H7 (cell line): ENCODE measurements at places on chromosomes 5 and 9. TPM values are rescaled to one million over a fixed set of nuclear protein-coding genes. Genes with fewer than 3 reads are reported as not detected.

The SLCO6A1 gene
- 0.11 TPM in 1 of 2 replicates, not detected in the other for total RNA-seq

The ROPN1L gene
- 0.26 TPM in 1 of 2 replicates, not detected in the other for total RNA-seq

The GRIN3A gene
- total RNA-seq: 0.04 TPM in 1 of 2 replicates, not detected in the other

The TLX3 gene
- total RNA-seq: not detected in 2 replicates

The CD14 gene
- 0.21 TPM in 1 of 2 replicates, not detected in the other for total RNA-seq

The PRLR gene
- total RNA-seq: 1.5 and 2.0 TPM in 2 replicates

The MSX2 gene
- total RNA-seq: 0.26 and 0.97 TPM in 2 replicates

The PRUNE2 gene
- 1.7 and 3.3 TPM in 2 replicates for total RNA-seq

The DRD1 gene
- total RNA-seq: 0.10 TPM in 1 of 2 replicates, not detected in the other

The GARIN3 gene
- total RNA-seq: not detected in 2 replicates

The ARL15 gene
- 21.6 and 22.9 TPM in 2 replicates for total RNA-seq

The SH3GL2 gene
- total RNA-seq: 0.67 and 0.80 TPM in 2 replicates

The SOHLH1 gene
- total RNA-seq: not detected in 2 replicates

The ENC1 gene
- 31.9 and 51.5 TPM in 2 replicates for total RNA-seq

The ADGRV1 gene
- 28.8 and 44.2 TPM in 2 replicates for total RNA-seq

The ARSK gene
- 13.6 and 17.6 TPM in 2 replicates for total RNA-seq

The KCTD16 gene
- total RNA-seq: 0.04 TPM in 1 of 2 replicates, not detected in the other

The NFIL3 gene
- total RNA-seq: 5.0 and 7.9 TPM in 2 replicates
